GM20000 (cell line): ENCODE measurements at places on chromosomes 11 and 22.
A peak's percentile ranks its signal among the peaks of the same experiment; 100 is the strongest.

GRCh38 chr11:1011320-1011698 lies 25.2 kb downstream of the MUC6 start:
- DNase-seq, result no peak

GRCh38 chr22:30004694-30005093 lies 75.6 kb upstream of the HORMAD2 start:
- DNase-seq, result no peak

DNA sequence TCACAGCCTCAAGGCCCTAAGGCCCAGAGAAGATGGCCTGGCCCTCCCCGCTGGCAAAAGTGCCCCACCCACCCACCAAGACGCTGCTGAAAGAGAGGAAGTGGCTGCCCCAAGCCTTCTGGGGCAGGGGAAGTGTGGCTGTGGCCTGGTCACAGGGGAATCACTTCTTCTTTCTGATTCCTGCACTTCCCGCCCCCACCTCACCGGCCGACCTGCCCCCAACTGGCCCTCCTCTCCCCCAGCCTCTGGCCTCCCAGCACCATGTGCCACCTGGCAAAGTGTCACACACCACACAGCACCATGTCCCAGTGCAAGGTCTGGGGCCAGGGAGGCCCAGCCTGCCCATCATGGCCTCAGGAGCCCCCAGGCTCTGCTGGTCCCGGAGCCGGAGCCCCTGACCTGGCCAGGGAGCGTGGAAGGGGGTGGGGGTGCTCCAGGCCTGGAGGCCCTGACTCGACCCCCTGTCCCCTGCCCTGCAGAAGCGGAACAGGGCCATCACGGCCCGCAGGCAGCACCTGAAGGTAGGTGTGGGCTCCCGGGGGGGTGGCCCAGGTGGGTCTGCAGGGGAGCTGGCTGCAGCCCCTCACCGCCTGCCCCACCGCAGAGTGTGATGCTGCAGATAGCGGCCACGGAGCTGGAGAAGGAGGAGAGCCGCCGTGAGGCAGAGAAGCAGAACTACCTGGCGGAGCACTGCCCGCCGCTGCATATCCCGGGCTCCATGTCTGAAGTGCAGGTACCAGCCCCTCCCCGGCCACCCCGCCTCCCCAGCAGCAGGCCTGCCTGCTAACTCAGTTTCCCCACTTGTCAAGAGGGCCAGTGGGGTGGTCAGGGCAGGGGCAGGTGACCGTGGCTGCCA lies 1.4 kb downstream of the TNNI2 start:
- DNase-seq, result peak; percentile 87

DNA sequence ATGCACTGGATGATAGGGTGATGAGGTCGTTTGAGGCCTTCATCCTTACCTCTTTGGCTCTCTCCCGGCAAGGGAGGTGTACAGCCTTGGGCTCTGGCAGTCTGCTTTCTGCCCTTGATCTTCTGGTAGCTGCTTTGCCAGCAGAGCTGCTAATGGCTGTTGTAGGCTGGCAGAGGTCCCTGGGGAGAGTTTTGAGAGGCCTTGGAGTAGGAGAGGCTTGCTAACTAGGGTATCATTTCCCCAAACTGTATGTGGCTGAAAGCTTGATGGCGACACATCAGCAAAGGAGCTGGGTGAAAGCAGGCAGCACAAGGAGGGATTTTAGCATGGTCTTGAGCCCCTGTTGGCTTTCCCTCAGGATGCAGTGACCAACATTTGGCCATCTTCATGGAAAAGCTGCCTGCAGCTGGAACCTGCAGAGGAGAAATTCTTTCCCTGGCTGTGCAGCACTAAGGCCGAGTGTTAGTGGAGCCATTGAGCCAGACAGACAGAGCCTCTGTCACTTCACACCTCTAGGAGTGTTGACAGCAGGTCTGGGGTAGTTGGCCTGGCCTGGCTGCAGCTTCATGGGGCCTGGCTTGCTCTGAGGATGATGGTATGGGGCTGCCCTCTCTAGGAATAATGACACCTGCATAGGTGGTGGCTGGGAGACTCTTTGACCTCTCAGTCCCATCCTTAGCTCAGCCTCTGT lies 3.5 kb upstream of the AMPD3 start:
- DNase-seq, result no peak

DNA sequence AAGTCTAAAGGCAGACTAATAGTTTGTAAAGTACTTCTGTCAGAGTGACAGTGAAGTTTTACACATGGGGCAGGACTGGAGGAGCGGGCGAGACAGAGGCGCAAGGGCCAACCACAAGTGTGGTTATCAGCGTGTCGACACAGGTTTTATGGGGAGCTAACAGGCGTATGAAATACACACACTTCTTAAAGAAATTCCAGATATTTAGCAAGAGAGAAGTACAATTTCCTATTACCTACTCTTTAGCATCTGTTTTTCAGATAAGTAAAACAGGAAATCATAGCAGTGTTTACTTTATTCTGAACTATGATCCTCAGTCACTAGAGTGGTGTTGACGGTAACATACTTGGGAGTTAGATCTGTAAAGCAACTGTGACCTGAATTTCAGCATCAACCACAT lies 22.5 kb downstream of the VSIG10L2 start:
- no peak for DNase-seq
